Activated CD8-positive, alpha-beta memory T cell treated with anti-CD3 and anti-CD28 coated beads for 36 hours (primary cell): ENCODE measurements at places on chromosomes 13 and 19. TPM values are rescaled to one million over a fixed set of nuclear protein-coding genes. Genes with fewer than 3 reads are reported as not detected.

Gene LILRA1
- not detected for total RNA-seq

Gene RASA3
- 22.5 TPM for total RNA-seq

Gene CABP5
- total RNA-seq = not detected

Gene C1QTNF9B
- total RNA-seq = not detected

Gene FFAR3
- total RNA-seq = 0.38 TPM

Gene OR7E24
- total RNA-seq = not detected

Gene NOVA2
- not detected for total RNA-seq

Gene ZNF581
- 33.6 TPM for total RNA-seq

Gene FFAR1
- not detected for total RNA-seq

Gene CCL25
- total RNA-seq = not detected

Gene SOHLH2
- total RNA-seq = not detected

Gene SMAD9
- not detected for total RNA-seq

Gene MISP3
- total RNA-seq = 1.1 TPM

Gene MAST1
- 0.59 TPM for total RNA-seq

Gene TEKTIP1
- 0.67 TPM for total RNA-seq

Gene ZNF223
- 0.57 TPM for total RNA-seq

Gene DACT3
- total RNA-seq = 2.0 TPM

Gene ZNF229
- 0.96 TPM for total RNA-seq
